ENCODE measurements at places on chromosomes 13 and 19.

GRCh38 chr13:20460761-20461160 lies 64.9 kb downstream of the CRYL1 start:
- no peak for DNase-seq

- no peak for DNase-seq
Measured at GRCh38 chr13:74695021-74695800, 561.0 kb upstream of the KLF12 start.

GRCh38 chr19:7670790-7671189 lies 1.9 kb downstream of the RETN start:
- no peak for DNase-seq

DNA sequence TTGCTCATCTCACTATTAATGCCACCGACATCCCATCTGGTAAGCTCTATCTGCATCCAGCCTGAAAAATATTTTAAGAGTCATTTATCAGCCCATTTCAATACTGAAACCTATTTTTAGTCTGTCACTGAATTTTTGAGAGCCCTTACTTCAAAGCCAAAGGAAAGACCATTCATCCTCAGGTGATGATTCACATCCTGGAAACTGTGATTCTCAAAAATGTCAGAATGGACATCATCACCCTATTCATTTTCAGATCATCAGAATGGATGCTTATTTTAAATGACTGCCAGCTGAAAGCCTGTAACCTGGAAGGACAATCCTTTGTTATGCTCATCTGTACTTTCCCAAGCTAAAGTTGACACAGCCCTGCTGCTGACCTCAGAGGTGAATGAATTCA lies 27.0 kb downstream of the TNFSF11 start:
- no peak for DNase-seq
